ENCODE measurements at places on chromosomes 2 and 18.

DNA sequence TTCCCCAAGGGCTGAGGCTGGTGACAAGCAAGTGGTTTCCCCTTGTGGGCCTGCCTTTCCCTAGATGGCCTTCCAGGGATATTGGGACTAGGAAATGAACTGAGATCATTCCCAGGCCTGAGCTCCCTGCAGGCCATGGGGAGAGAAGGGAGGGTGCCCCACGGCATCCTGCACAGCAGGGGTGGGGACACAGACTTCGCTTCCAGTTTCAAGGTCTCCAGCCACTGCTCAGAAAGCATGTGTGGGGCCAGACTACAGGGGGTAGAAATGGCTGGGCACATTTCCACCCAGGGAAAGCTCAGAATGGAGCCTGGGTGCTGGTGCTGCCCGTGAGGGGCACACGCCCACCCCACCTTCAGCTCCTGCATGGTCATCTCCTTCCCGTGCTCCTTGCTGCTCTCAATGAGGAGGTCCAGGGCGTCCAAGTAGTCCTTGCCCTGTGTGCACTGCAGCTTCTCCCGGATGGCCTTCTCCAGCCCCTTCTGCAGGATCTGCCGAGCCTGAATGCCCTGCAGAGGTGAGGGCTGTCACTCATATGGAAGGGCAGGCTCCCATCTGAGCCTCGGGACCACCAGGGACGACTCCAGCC is 13.2 kb downstream of the CYP26B1 start:
- DNase-seq: no peak

- DNase-seq: no peak
Observed at GRCh38 chr2:128271911-128272600, 46.6 kb downstream of the HS6ST1 start.

- DNase-seq: no peak
Observed at GRCh38 chr18:70415823-70416488, 127.1 kb downstream of the SOCS6 start.

DNA sequence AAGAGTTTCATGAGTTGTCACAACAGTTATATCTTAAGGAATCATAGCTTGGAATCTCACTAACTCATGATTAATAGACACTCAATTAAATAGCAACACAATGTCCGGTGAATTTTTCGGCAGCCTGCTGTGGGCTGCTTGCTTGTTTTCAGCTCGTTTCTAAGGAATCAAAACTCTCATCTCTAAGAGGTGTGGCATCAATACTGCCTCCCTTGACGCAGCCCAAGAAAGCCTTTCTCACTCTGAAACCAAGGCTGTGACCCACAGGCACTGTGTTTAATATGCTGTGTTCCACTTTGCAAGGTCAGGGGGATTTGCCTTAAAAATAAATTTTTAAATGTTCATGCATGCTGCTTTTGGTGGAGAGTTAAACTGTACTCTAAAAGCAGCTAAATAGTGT is 5.4 kb downstream of the DCC start:
- DNase-seq: no peak

DNA sequence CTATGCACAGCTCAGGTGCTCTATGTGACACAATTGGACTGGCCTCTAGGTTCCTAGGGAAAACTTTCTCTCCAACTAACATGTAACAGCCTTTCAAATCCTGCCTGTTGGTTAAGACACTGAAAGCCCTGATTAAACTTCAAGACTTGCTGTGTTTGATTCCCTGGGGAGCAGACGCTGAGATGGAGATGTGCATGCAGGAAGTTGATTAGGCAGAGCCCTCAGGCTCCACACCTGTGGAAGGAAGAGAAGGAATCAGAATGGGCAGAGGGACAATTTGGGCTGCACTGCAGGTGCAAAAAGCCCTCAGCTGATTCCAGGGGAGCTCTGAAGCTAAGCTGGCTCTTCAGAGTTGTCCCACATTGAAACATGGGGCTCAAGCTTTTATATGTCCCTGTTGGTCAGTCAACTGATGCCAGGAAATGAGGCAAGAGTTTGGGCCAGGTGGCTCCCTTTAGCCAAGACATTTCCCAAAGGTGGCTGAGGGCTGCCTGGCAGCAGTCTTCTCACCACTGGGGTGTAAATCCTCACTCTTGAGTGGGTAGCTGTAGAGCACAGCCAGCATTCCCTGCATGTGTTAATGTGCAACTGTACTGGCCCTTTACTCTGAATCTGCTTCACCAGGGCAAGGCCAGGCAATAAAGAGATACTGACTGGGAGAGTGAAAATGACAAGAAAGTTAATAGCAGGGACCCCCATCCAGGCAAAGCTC is 199.5 kb upstream of the DDX18 start:
- DNase-seq: no peak

DNA sequence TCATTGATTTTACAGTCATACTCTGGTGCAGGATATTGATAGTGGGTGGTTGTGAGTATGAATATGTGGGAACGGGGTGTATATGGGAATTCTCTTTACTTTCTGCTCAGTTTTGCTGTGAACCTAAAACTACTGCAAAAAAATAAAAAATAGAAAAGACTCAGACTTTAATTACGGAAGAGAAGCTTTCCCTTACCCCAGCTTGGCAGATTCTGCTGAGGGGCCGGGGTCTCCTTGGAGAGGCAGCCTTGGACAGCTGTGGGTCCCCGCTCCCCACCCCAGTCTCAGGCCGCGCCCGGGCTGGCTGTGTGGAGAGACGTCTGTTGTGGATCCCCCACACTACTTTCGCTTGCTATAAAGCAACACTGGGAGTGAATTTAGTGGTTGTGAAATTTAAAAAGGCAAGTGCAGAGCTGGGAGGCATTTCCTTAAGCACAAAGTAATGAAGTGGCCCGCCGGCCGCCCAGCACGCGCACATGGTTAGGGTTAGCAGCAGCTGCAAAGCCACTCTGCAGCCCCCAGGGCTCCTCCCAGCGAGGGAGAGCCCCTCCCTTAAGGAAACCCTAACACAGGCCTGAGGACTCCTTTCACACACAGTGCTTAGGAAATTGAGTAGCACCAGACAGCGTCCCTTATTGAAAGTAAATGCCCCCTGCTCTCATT is 102.4 kb downstream of the DDX1 start:
- no peak for DNase-seq

GRCh38 chr18:12990123-12990475 is 1.1 kb upstream of the CEP192 start:
- no peak for DNase-seq

DNA sequence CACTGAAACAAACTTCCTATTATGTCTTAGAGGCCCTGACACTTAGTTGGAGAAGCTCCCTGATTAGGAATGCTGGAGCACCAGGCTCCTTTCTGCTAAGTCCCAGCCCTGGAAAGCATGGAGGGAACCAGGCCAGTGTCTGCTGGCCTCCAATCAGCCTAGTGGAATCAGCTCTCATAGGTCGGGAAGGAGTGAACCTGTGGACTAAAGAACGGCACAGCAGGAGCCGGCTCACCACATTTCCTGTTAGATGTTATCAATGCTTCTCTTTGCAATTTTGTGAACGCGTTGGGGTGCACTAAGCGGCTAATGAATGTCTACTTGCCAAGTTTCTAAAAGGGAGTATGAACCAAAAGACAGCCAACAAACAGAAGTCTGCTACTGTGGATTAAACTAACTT is 296.6 kb downstream of the NAPG start:
- no peak for DNase-seq

DNA sequence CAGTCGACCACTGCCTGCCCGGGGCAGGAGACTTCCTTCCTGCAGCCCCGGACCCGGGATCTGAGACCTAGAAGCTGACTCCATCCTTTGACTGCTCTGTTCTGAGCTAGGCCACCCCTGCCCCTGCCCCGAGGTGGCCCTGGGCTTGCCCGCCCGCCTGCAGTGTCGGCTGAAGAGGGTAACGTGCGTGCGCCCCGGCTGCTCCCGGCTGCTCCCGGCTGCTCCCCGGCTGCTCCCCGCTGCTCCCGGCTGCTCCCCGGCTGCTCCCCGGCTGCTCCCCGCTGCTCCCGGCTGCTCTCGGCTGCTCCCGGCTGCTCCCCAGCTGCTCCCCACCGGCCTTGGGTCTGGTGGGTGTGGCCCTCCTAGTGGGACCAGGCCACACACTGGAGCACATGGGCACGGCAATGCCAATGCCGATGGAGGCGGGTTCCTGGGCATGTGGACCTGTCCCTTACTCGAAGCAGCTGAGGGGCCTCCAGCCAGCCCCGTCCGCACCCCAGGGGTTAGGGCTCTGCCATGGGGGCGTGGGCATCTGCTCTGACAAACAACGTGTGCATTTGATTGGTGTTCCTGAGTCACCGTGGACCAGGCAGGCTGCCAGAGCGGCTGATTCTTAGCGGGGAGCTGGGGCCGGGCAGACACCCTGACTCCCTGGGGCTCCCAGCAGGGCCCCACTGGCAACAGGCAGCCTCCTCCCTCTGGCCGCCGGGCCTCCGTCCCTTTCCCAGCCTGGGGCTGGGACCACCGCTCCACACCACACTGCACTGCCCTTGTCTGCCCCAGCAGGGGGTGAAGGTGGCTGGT is 2.0 kb upstream of the GAL3ST2 start:
- DNase-seq: peak; percentile 93

All from AG20443 (cell line).